CMK (cell line): ENCODE measurements at places on chromosomes 3 and 15.

DNA sequence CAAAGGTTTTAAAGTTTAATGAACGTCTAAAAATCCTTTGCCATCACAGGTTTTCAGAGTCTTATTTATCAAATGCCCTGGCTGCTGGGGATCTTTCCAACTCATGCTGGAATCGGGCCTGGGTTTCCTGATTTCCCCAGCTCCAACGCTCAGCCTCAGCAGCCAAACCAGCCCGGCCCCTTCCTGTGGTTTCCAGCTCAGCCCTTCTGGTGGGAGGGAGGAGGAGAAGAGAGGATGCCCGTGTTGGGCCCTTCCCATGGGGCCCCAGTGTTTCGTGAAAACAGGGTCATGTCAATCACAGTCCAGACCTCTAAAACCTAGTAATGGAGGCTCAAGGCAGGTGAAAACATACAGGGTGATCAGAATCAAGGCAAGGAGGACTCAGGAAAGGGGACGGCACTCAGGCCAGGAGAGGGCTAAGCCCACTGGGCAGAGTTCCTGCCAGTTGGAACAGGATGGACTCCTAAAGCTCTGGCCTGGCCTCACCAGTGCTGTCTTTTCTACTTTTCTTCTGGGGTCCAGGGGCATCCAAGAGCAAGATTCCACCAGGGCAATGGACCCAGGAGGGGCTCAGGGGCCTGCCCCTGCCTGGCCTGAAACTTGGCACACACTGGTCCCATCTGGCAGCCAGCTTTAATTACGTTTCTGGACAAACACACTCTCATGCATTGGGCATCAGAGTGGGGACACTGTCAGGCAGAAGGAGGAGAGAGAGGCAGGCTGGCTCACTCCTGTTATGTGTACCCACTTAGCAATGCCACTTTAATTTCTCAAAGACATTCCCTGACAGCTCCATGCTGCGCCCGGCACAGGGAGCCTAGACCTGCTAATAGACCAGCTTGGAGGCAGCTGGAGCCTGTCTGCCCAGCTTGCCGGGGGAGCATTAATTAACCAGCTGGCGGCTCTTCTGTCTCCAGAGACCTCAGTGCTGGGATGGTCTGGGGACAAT lies 194.6 kb downstream of the FAM43A start:
- no peak for DNase-seq

GRCh38 chr15:50542887-50543210 lies 3.6 kb downstream of the USP50 start:
- DNase-seq: no peak

DNA sequence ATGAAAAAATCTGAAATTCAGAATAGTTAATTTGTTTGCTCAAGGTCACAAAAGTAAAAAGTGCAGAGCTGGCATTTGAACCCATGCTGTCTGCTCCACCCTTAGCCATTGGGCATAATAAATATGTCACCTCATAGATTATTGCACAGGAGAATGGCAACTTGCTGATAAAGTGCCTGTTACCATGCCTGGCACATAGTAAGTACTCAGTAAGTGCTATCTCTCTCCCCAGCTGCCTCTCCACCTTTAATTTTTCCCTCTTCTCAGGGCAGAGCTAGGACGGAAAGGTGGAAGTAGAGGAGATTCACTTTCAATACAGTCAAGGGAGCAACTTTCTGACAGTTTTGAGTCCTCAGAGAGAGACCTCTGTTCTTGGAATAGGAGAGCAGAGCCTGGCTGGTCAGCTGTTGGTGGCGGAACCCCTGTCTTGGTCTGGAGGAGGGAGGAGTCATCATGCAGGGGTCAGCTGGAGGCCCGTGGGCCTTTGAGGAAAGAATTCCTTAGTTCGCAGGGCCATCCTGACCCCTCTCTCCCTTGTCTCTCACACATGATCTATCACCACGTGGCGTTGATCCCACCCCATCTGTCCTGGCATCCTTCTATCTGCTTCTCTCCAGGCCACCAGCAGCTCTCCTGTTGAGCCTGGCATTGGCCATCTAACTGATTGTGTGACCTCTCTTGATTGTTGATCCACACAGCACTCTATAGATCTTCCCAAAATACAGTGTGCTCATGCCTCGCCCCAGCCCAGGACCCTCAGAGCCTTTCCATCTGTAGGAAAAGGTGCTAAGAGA lies 149.3 kb downstream of the RPLP1 start:
- DNase-seq: no peak

- no peak for DNase-seq
These were observed 48.5 kb downstream of the GPR171 start for GRCh38 chr3:151154566-151154965.
